Activated CD4-positive, alpha-beta T cell treated with anti-CD3 and anti-CD28 coated beads, Interleukin-2, amount 50 U/mL, for 1 hour (primary cell): ENCODE measurements at places on chromosomes 1 and 21.

- no peak for DNase-seq
Measured at GRCh38 chr1:98325646-98326440, 335.7 kb upstream of the SNX7 start.

- peak; percentile 86 for DNase-seq
Measured at GRCh38 chr1:22039594-22040285, 12.8 kb upstream of the CDC42 start.

DNA sequence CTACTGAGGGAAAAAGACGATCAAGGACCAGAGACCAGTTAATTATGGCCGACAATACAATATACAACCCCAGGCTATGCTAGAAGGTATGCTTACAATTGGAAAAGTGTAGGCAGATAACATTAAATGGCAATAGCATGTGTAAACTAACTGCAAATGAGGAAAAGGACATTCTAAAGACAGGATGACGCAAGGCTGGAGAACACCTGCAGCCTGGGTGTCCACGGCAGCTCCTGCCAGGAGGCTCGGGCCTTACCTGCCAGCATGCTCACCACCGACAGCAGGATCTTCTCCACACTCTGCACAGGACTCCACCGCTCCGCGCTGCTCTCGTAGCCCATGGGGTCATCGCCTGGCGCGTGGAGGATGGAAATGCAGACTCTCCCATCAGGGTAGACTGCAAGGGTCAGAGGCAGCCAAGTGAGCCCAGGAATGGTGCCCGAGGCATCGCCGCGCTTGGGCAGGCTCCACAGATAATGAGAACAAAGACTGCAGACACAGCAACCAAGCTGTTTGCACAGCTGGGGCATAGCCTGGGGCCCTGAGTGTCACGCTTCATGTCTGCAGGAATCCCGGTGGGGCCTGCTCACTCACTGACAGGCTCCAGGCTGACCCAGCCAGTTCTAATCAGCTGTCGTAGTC, 28.2 kb downstream of the UBE2G2 start:
- no peak for DNase-seq

DNA sequence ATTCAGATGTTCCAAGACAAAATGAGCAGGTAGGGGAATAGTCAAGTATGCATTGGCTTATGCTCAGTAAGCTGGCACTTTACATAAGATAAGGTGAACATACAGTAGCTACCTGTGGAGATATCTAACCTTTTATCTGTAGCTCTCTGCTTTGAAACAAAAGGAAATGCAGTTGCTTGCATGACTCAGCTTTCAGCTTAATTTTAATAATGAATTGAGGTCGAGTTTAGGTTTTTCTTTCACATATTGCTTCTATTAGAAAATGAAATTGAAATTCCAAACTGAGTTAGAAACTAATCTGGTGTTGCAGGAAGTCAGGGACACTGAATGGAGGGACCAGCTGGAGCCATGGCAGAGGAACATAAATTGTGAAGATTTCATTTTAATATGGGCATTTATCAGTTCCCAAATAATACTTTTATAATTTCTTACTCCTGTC, 8.3 kb downstream of the FRRS1 start:
- no peak for DNase-seq

GRCh38 chr21:14487490-14488432, 58.4 kb downstream of the SAMSN1 start:
- DNase-seq = no peak

GRCh38 chr1:184455786-184456185, 69.0 kb downstream of the C1orf21 start:
- DNase-seq = no peak

- no peak for DNase-seq
Measured at GRCh38 chr1:35852241-35852640, 30.8 kb upstream of the AGO1 start.

DNA sequence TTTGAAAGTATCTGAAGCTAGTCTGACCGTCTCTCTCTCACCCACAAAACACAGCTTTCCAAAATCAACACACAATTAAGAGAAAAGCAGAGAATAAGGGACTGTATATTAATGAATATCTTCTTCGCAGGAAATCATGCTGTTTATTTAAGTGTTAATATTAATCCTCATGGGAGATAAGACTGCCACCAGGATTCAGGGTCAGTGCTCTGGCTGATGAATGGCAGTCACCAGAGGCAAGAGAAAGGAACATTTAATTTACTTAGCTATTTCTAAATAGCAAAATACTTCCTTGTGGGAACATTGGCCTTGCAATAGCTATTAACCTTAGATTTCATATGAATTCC, 2.2 kb downstream of the SCYL3 start:
- no peak for DNase-seq

DNA sequence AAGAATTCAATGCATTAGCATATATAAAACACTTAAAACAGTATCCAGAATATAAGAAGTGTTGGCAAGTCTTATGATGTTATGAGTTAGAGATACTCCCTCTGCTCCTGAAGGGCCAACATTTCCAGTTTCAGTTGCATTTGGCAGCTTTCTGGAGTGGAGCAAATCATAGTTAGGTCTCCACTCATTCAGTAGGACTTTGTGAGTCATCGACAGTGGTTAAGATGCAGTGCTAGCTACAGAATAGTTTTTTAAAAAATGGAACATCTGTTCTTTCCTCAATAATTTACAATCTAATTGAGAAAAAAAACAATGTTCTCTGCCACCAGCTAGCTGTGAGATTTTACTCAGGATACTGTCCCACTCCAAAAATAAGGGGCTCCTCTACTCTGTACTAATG, 389.1 kb downstream of the HLX start:
- no peak for DNase-seq

DNA sequence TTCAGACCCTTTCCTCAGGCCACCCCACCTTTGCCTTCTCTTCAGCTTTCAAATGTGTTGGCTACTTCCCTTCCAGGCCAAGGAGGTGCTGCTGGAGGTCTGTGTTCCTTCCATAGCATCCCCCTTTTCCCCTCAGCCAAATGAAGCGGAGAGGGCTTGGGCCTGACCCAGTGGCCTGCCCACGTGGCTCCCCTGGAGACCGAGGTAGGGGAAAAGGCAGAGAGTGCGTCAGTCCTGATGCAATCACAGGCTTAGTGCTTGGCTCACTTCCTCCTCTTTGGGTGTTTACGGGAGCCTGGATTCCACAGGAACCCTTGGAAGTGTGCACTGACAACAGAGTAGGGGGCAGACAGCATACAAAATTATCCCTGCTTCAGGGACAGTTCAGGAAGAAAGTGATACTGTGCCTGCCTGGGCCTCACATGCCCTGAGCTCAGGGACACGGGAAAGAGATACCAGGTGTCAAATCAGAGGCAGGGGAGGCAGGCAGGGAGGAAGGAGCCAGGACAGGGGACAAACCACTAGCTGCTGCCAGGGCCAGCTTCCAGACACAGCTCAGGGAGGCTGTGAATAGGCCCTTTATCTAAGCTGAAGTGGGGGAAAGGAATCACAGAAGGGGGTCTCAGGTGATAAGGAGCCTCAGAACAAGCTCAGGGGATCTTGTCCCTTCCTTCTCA, 16.6 kb upstream of the PTP4A2 start:
- DNase-seq = no peak

GRCh38 chr1:15120251-15120945, 33.1 kb upstream of the TMEM51 start:
- no peak for DNase-seq

DNA sequence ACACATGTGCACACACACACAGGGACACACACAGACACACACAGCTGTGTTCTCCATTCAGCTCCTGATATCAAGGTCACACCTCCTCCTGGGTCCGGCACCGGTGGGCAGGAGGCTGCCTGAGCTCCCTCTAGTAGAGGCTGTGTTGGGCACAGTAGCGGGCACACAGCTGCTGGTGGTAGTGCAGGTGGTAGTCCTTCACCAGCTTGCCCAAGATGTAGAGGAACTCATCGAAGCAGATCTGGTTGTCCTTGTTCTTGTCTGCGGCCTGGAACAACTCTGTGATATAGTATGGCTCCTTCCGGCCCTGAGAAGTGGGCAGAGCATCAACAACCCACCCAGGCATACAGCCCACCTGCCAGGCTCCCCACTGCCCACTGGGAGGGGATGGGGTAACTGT, 5.6 kb upstream of the S100A8 start:
- DNase-seq = no peak

DNA sequence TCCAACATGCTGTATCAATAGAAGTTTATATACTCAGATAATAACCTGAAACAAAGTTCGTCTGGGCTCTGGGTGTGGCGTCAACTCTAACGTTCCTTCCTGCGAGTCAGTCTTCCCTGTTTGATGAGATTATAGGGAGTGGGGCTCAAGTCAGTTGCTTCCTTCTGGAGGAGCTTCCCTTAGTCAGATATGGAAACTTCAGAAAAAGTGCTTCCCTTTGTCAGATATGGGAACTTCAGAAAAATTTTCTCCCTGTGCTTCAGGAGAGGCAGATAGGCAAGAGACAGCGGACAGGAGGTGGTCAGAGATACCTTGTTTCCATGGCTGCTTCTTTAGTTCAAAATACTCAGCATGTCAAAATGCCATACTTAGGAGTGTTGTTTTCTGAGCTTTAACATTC, 51.1 kb upstream of the PRDX6 start:
- DNase-seq = no peak

DNA sequence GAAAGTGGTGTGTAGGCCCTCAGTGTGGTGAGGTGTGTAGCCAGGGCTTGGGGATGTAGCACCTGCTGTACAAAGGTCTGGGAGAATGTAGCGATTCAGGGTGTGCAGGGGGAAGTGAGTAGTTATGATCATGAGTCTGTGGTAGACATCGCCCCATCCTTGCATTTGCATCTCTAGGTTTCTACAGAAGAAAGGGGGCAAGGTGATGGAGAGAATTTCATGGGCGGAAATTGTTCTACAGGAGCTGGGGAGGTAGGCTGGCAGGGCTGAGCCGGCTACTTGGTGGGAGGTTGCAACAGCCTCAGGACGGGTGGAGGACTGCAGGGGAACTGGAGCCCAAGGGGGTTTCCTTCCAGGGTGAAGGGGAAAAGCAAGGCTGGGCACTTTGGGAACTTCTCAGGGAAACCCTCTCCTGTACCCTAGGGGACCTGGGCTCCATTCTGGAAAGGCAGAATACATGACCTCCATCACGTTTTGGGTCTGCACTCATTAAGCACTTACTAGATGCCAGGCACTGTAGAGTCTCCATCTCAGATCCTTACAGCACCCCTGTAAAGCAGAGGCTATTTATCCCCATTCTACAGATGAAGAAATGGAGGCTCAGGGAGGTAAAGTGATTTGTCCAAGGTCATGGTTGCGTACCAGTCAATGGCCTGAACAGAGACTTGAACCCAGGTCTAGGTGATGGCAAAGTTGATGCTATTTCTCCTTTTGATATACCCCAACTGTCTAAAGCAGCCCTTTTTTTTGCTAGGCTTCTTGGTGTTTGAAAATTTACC, 14.5 kb upstream of the TNFRSF1B start:
- no peak for DNase-seq
